Naive B cell (primary cell): ENCODE measurements at places on chromosomes 7 and 10.

GRCh38 chr7:124777268-124777667, 11.7 kb upstream of the GPR37 start:
- no peak for DNase-seq

GRCh38 chr7:77497079-77497478, 40.0 kb upstream of the PTPN12 start:
- no peak for DNase-seq

DNA sequence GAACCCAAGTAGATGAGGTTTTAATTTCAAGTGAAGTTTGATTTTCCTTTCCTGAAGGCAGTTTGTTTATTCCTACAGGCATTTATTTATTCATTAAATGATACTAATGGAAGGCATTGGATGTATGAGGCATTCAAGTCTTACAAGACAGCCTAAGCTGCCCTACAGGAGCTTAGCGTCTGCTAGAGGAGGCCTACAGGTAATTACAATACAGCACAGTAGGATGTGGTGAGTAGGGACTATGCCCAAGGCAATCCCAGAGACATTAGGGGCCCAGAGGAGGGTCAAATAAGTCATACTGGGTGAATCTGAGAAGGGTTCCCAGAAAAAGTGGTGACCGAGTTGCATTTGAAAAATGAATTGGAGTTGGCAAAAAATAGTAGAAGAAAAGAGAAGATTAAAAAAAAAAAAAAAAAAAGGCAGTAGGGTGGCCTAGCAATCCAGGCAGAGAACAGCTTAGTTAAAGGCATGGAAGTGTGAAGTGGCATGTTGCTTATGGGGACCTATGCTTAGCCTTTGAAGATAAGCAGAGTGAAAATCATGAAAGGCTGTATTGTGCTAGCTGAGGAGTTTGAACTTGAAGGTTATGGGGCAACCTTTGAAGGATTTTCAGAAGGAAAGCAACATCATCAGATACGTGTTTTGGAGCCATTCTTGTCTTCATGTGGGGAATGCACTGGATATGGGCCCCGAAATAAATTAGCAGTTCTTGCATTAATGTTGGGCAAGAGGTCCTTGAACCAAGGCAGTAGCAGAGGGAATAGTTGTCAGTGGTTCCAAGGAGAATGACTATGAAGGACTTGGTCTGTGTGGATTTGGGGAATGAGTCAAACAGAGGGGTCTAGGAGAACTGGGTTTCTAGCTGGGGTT, 65.5 kb downstream of the SNX10 start:
- DNase-seq, result no peak

- DNase-seq, result no peak
These were observed 493.5 kb downstream of the DNAJB6 start for GRCh38 chr7:157830331-157830730.

- DNase-seq, result no peak
These were observed 151.6 kb downstream of the KIAA1217 start for GRCh38 chr10:24360282-24361127.

GRCh38 chr10:93437946-93438612, 44.1 kb downstream of the MYOF start:
- no peak for DNase-seq

DNA sequence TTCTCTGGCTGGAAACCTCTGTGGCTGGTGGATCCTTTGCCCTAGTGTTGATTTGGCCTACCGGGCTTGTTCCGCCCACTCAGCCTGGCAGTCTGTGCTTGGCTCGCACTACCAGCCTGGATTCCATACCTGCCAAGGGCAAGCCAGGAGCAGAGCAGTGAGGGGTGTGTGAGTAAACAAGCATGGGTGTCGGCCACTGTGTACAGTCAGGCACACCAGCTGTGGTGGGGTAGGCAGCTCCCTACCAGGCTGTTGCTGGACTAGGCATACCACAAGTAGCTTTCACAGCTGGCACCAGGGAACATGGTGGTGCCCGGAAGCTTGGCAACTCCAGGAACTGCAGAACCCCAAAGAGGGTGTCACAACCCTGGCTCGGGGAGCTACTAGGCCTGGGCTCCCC, 942.9 kb upstream of the LRRN3 start:
- DNase-seq, result no peak

- DNase-seq, result no peak
These were observed 420.3 kb downstream of the PHTF2 start for GRCh38 chr7:78218876-78219275.

DNA sequence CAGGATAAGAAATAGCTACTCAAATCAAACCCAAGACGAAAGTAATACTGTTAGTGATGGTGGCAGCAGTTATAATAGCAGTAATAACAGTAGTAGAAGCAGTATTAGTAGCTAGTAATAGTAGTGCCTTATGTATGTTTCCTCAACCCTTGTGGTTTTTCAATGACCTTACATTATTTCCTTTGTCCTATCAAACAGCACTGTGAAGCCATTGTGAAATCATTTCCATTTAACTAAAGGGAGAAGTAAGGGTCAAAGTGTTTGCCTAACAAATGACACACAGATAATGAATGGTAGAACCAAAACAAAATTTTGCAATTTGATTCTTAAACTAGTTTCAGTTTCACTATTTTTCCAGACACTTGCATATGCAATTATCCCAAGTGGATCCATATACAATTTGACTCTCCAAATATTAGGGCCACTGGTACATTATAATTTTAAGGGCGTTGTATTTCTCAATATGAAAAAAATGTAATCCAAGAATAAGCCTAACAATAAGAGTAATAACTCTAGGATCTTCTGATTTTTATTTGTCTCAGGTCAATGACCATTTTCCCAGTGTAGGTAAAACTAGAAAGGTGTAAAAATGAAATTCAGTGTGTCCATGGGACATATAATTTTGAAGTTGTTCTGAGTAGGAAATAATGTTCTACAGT, 33.7 kb upstream of the TMEM26 start:
- DNase-seq, result no peak

DNA sequence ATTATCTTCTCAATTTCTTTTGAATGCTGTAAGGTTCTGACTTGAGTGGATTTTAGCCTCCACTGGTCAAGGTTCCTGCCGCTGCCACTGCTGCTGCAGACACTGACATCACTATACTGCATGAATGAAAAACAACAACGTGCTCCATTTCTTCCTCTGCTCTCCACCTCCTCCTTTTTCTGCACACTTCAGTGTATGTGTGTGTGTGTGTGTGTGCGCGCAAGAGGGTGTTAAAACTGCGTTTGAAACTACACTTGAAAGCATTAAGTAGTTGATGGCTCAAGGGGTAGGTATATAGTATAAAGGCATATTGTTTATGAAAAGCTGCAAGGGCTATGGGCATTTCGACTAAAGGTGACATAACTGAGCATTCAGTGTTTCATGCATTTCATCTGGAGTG, 3.5 kb downstream of the GLCCI1 start:
- no peak for DNase-seq

- no peak for DNase-seq
These were observed 500.5 kb upstream of the LRRN3 start for GRCh38 chr7:110590415-110590814.

GRCh38 chr7:52140851-52141250, 824.2 kb upstream of the COBL start:
- DNase-seq, result no peak

DNA sequence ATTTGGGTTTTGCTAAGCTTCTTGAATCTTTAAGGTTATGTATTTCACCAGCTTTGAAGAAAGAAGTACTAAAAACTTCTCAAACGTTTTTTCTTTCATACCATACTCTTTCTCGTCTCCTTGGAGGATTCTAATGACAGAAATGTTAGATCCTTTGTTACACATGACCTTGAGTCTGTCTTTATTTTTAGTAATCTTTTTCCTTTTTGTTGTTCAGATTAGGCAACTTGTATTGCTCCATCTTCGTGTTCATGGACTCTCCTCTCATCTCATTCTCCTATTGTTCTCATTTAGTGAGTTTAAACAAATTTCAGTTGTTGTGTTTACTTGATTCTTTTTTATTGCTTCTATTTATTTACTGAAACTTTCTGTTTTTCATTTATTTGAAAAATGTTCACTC, 73.7 kb downstream of the WDFY4 start:
- no peak for DNase-seq

DNA sequence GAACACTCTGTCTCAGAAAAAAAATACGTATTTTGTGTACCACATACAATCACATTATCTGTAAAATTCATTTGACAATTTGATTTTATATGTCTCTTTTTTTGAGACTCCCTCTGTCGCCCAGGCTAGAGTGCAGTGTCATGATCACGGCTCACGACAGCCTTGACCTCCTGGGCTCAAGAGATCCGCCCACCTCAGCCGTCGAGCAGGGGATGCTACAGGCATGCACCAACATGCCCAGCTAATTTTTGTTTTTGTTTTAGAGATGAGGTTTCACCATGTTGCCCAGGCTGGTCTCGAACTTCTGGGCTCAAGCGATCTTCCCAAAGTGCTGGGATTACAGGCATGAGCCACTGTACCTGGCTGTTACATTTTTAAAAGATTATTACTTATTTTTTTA, 11.6 kb upstream of the BAZ1B start:
- DNase-seq, result no peak

DNA sequence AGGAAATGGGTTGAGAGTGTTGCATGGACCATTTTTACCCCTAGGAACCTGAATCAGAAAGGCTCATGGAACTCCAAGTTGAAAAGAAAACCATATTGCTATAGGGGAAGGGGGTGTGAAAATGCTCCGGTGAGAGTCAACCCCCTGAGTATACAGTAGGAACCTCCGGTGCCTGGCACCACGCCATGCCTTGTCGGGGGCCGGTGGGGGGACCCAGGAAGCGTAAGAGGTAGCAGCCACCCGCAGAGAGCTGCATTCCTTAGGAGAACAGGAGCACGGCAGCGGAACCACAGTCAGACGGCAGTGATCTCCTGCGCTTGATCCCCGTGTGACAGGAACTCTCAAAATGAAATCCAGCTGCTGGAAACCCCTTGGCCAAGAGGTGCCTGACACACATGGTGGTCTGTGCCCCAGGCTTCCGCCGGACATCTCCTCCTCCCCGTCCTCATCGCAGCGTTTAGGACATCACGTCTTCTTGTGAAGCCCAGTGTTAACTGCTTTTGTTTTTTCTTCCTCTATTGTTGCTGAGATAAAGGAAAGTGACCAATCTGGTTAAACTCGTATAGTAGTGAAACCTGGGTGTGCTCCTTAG, 186.8 kb downstream of the CELF2 start:
- DNase-seq, result no peak

DNA sequence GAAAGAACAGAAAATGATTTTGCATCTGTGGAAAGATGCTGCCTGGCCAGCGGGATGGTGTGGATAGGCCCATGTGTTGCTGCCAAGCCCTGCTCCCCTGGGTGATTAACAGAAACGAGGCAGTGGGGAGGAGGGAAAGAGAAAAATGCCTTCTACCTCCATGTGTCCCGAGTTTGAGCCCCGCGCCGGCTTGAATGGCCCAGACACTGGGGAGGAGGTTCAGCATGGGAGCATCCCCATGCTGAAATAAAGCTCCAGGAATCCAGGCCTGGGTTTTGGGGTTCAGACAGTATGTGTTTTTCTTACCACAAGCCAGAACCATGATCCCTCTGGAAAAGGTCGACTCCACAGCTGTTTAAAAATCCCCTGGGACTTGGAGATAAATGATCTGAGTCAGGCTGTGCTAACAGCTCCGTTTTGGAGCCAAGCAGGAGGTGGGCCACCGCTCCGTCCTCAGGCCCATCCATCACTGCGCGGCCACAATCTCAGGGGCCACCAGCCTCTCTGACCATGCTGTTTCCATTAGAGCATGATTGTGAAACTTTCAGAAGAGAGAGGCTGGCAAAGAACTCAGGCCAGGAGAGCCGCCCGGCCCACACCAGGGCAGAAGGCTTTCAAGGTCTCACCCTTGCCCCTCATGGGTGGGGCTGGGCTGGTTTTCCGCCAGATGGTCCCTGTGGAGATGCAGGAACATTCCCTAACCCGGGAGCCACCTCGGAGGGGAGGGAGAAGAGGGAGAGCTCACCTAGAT, 299.7 kb downstream of the ZEB1 start:
- DNase-seq, result no peak

GRCh38 chr7:149680331-149681025, 92.9 kb downstream of the ZNF467 start:
- DNase-seq, result no peak

GRCh38 chr10:116241642-116242410, 31.2 kb downstream of the GFRA1 start:
- DNase-seq, result no peak

GRCh38 chr7:98234429-98235147, 17.4 kb downstream of the TECPR1 start:
- DNase-seq, result no peak

- no peak for DNase-seq
These were observed 359.6 kb upstream of the MEOX2 start for GRCh38 chr7:16046041-16046440.

GRCh38 chr10:100504096-100504495, 15.6 kb downstream of the SEC31B start:
- no peak for DNase-seq

DNA sequence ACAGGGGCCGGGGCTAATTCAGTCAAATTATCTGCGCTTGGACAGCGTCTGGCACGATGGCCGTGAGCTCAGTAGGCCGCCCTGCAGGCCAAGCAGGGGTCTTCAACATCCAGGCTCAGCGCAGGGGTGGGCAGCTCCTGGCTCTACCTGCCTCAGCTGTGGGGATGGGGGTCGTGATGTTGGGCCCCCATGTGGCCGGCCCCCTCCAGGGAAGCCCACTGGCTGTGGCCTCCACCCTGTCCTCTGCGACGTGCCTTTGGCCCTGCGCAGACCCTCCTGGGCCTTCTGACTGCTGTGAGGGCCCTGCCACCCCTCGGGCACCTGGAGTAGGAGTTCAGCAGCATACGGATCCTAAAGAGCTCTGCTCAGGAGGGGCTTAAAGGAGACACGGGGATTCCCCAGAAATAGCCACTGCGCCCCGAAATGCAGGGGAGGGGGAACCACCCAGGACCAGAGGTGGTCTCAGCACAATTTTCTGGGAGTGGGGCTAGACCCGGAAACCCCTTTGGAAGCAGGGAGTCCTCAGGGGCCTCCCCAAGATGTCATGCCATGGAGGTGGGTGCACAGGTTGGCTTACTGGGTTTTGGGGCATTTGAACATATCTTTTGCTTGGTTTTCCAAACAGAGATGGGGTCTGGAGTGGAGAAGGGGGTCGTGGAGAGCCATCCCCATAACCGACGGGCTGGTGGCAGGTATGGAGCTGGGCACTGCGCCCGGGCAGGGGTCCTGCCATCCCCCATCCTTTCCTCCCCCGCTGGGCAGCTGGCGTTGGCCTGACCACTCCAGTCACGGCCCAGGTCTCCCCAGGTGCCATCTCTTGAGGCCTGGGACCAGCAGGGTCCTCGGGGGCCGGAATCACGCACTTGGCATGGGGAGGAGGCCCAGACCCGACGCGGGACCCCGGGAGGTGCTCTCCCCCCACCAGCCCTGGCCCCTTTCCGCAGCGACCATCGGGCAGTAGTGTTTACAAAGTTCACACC, 4.0 kb upstream of the ADAP1 start:
- no peak for DNase-seq

DNA sequence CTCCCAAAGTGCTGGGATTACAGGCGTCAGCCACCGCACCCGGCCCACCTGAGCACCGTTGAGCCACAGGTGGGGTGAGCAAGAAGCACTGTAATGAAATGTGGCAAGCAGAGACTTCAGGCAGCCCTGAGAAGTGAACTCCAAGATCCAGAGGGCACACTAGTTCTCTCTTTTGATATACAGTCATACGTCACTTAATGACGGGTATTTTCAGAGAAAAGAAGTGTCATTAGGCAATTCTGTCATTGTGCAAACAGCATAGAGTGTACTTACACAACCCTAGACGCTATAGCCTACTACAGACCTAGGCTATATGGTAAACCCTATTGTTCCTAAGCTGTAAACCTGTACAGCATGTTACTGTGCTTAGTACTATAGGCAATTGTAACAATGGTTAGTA, 7.9 kb downstream of the PANK1 start:
- DNase-seq, result no peak

- no peak for DNase-seq
These were observed 210.7 kb downstream of the MAD1L1 start for GRCh38 chr7:2022021-2022409.
